ENCODE measurements at places on chromosomes 3 and 15.
A peak's percentile ranks its signal among the peaks of the same experiment; 100 is the strongest.

GRCh38 chr15:67118808-67119207 lies 53.4 kb downstream of the SMAD3 start:
- H3K27me3 ChIP-seq, result no peaks in the 10 kb centered on the region
- peaks cover 74% of the 10 kb centered on the region for H3K4me1 ChIP-seq
- DNase-seq, result no peak
- H3K4me3 ChIP-seq, result no peak overlapping the region
- peaks cover 20% of the 10 kb centered on the region for H3K36me3 ChIP-seq

DNA sequence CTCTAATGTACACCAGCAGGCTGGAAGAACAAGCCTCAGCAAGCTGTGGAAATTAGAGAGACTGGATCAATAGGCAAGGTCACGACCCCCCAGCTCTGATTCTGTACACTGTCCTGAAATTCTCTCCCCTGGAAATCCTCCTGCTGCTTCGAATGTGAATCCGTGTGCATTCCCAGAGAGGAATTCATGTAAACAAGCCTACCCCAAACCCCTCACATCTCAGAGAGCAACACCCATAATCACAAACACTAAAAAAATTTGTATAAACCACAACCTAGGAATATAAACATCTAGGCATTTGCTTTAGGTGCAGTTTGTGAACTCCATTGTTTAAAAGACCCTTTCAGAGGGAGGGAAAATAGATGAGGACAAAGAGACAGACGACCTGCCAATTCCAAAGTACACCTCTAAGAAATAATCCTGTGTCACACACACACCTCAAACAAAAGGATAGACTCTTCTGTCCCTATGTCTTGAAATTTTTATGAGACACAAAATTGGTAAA lies 325.2 kb downstream of the WDR72 start:
- DNase-seq, result no peak
- no peaks in the 10 kb centered on the region for H3K36me3 ChIP-seq
- H3K4me1 ChIP-seq, result no peaks in the 10 kb centered on the region
- H3K4me3 ChIP-seq, result no peak overlapping the region
- H3K27ac ChIP-seq, result no peak overlapping the region

GRCh38 chr3:40657623-40658022 lies 132.9 kb downstream of the ZNF621 start:
- no peak for DNase-seq
- no peak overlapping the region for H3K4me3 ChIP-seq
- no peaks in the 10 kb centered on the region for H3K27me3 ChIP-seq
- H3K36me3 ChIP-seq, result no peaks in the 10 kb centered on the region

GRCh38 chr3:162517110-162517509 lies 1020.5 kb downstream of the OTOL1 start:
- DNase-seq, result peak; percentile 38
- no peak overlapping the region for H3K4me3 ChIP-seq
- no peaks in the 10 kb centered on the region for H3K4me1 ChIP-seq
- H3K27ac ChIP-seq, result no peak overlapping the region
- no peaks in the 10 kb centered on the region for H3K27me3 ChIP-seq

DNA sequence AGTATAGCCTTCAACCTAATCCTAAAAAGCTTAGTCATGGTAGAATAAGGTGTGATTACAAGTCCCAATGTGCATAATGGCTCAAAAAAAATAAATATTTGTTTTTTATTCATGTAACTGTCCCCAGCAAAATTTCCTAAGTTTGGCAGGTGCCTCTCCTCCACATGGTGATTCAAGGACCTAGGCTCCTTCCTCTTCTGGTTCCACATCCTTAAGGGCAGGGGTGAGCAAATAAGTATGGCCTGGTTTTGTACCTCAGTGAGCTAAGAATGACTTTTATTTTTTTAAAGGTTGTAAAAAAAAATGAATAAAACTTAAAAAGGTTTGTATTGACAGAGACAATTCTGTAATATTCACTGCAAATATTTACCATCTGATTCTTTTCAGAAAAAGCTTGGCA lies 343.5 kb upstream of the UBE2E2 start:
- DNase-seq, result no peak
- H3K27ac ChIP-seq, result no peak overlapping the region
- no peaks in the 10 kb centered on the region for H3K4me1 ChIP-seq
- no peaks in the 10 kb centered on the region for H3K36me3 ChIP-seq

DNA sequence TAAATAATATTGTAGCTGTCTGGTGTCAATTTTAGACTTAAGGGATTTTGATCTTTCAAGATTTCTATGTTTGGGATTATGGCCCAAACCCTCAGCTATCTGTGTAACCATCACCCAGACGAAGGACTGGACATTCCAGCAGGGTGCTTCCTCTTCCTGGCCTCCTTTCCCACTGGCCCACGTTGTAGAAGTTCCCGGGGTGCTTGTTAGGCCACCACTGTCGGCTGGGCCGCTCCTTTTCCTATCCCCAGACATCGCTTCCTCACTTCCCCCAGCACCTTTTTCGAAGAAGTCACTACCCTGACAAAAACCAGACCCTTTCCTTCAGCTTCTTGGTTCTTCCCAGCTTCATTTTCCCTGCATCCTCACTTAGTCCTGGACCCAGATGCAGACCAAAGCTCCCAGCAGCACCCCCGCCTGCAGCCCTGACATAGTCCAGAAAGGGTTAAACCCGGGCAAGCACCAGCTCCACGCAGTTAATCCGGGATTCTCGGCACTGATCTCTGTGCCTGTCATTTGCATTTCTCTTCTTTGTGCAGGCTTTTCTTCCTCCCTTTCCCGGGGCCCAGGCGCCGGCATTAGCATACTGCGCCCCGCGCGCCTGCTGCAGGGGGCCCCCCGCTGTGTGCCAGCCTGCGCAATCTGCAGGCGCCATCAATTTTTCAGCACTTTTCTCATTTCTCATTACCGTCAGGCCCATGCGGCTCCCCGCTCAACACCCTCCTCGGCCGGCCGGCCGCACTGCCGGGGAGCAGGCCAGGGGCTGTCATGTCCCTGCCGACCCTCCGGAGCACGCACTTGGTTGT lies 90.6 kb downstream of the ZNF621 start:
- DNase-seq, result no peak
- no peak overlapping the region for H3K4me3 ChIP-seq
- H3K27ac ChIP-seq, result no peak overlapping the region
- H3K36me3 ChIP-seq, result no peaks in the 10 kb centered on the region

DNA sequence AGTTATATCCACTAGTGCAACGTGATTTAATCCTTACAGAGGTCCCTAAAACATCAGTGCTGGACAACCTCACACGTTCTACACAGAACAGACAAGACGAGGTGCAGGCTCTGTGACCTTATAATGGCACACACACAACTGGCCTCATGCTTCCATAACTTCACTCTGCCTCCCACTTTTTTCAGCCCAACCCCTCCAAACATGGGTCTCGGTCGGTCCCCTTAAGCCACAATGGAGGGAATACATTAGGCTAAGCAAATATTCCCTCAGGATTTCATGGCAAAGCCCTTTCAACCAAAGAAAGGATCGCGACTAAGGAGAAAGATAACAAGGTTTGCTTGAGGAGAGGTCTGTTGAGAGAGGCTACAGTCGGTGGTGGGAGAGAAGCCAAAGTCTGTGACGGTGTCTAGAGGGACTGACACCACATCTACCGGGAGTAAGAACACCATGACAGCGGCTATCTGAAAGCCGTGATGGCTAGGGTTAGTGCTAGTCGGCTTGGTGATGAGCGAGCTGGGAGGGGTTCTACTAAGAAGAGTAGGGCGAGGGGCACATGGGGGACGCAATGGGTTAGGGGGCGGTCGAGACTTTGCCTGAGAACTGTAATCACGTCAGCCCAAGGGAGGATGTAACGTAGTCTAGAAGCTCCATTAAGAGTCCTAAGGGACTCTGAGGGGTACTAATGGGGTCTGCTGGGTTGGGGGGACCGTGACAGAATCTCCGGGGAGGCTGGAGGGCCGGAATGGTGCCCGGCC lies 1.0 kb downstream of the MYO9A start:
- no peaks in the 10 kb centered on the region for H3K27me3 ChIP-seq
- H3K4me3 ChIP-seq, result peak overlapping the region; percentile 92
- H3K4me1 ChIP-seq, result peaks cover 2% of the 10 kb centered on the region
- peak overlapping the region; percentile 85 for H3K27ac ChIP-seq

DNA sequence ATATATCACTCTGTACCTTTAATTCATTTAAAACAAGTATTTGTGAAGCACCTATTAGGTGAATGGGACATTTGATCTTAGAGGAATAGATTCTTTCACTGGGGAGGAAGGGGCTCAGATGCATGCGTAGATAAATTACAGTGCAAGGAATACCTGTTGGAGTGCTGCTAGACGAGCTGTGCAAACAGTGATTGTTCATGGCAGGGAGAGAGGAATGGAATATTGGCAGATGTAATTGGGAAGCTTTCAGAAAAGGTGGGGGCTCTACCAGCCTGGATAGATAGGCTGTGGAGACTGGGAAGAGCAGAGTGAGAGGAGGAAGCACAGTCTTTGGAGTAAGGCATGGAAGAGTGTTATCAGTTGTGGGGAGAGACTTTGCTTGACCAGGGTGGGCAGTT lies 116.8 kb downstream of the AKAP13 start:
- no peaks in the 10 kb centered on the region for H3K36me3 ChIP-seq
- no peak overlapping the region for H3K4me3 ChIP-seq
- H3K27me3 ChIP-seq, result no peaks in the 10 kb centered on the region
- no peak for DNase-seq
- H3K27ac ChIP-seq, result no peak overlapping the region

DNA sequence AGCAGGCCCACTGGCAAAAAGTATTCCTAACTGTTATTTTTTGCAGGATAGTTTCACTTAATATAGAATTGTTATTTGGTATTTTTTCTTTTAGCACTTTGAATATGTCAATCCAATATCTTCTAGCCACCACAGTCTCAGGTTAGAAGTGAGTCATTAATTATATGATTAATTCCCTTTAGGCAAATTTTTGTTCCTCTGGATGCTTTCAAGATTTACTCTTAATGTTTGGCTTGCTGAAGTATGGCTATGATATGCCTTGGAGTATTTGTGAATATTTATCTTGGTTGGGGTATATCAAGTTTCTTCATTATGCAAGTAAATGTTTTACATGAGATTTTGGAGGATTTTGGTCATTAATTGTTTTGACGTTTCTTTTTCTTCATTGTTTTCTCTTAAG lies 152.1 kb upstream of the ALCAM start:
- no peaks in the 10 kb centered on the region for H3K36me3 ChIP-seq
- H3K27ac ChIP-seq, result no peak overlapping the region
- H3K4me1 ChIP-seq, result no peaks in the 10 kb centered on the region

DNA sequence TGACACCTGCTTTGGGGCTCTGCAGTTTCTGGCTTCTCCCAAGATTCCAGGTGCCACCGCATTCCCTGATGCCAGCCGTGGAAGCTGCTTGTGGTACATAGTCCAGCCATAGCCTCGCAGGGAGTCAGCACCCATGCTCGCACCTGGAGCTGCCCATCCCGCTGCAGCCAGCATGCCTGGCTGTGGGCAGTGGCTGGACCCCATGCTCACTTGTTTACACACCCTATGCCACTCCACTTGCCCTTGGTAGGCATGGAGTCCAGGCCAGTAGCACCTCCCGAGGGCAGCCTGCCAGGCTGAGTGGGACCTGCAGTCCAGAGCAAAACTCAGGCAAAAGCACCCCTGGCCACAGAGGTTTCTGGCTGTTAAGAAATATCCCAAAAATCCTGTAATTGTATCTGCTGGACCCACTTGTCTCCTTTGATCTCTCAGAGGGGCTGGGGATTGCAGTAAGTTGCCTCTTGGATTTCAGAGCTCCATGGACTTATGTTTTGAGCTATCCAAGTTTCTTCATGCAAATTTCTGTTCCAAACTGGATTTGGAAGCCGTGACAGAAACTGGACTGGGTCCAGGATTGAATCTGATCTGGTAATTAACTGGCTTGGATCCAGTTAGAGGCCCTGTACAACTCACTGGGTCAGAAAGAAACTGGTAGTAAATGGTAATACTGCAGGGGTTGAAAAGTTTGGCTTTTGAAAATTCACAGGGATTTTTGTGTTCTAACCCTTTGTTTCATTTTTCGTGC lies 149.3 kb downstream of the FMN1 start:
- H3K27me3 ChIP-seq, result no peaks in the 10 kb centered on the region
- H3K4me3 ChIP-seq, result no peak overlapping the region
- H3K27ac ChIP-seq, result no peak overlapping the region
- no peak for DNase-seq

GRCh38 chr3:43370293-43370980 lies 84.1 kb downstream of the SNRK start:
- no peaks in the 10 kb centered on the region for H3K27me3 ChIP-seq
- peaks cover 3% of the 10 kb centered on the region for H3K36me3 ChIP-seq
- no peak overlapping the region for H3K4me3 ChIP-seq
- H3K4me1 ChIP-seq, result no peaks in the 10 kb centered on the region
- DNase-seq, result no peak
- no peak overlapping the region for H3K27ac ChIP-seq

DNA sequence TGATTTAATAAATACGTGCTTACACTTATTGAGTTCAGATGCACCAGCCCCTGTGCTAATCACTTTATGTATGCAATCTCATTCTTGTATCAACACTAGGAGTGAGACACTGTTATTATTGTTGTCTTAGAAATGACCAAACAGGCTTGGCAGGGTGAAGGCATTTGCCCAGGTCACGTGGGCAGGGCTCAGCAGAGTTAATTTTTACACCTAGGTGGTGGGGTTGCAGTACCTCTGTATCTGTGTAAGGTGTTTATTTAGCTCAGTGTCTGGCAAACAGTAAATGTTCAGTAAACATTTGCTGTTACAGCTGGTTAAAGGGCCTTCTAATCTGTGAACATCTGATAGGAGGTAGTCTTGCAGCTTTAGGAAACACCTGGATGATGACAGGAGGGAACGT lies 200.0 kb downstream of the CACNA2D3 start:
- no peaks in the 10 kb centered on the region for H3K27me3 ChIP-seq
- no peak for DNase-seq
- H3K27ac ChIP-seq, result no peak overlapping the region
- no peak overlapping the region for H3K4me3 ChIP-seq
- H3K4me1 ChIP-seq, result no peaks in the 10 kb centered on the region
- no peaks in the 10 kb centered on the region for H3K36me3 ChIP-seq

DNA sequence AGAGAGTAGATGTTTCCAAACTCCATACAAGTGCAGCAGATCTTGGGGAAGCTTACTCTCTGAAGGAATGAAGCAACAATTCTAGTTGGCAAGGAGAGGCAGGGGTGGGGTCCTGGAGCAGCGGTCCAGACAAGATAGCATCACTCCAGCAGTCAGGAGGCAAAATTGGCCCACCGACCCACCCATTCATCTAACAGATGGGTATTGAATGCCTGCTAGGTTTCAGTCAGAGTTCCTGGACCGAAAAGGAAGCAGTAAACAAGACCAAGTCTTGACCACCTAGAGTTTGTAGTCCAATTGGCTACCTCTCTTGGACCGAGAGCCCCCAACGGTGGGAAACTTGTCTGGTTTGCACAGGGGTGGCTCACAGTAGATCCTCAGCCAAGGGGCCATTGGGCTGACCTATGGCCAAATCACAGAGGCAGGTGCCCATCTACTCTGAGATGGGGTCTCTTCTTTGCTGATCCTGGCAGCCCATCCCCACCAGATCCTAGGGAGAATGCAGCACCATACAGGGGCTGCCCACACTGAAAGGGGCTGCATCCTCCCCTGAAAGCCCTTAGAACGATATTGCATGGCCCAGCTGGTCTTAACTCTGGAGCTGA lies 74.3 kb downstream of the CORO2B start:
- no peak overlapping the region for H3K27ac ChIP-seq
- no peaks in the 10 kb centered on the region for H3K27me3 ChIP-seq
- DNase-seq, result no peak
- no peak overlapping the region for H3K4me3 ChIP-seq
- H3K36me3 ChIP-seq, result peaks cover 2% of the 10 kb centered on the region
- H3K4me1 ChIP-seq, result peaks cover 3% of the 10 kb centered on the region

Data from fibroblast of lung (primary cell).